ENCODE measurements at places on chromosomes 5 and 9. TPM values are rescaled to one million over a fixed set of nuclear protein-coding genes. Genes with fewer than 3 reads are reported as not detected.

The EDIL3 gene
- polyA plus RNA-seq: 0.01 TPM

The TRPM3 gene
- under 0.01 TPM for polyA plus RNA-seq

The UNC13B gene
- polyA plus RNA-seq: 17.8 TPM

The ELAVL2 gene
- polyA plus RNA-seq: not detected

The ZDHHC11 gene
- polyA plus RNA-seq: 2.2 TPM

The EQTN gene
- polyA plus RNA-seq: not detected

The CBY3 gene
- not detected for polyA plus RNA-seq

The RASGEF1C gene
- not detected for polyA plus RNA-seq

The ADGRD2 gene
- not detected for polyA plus RNA-seq

The PTPN3 gene
- 17.2 TPM for polyA plus RNA-seq

The INSL6 gene
- polyA plus RNA-seq: not detected

The IL3 gene
- not detected for polyA plus RNA-seq

The SLC1A1 gene
- polyA plus RNA-seq: not detected

The ZFAND5 gene
- polyA plus RNA-seq: 49.1 TPM

The SLC4A9 gene
- polyA plus RNA-seq: 0.05 TPM

The C5orf58 gene
- not detected for polyA plus RNA-seq

The CRB2 gene
- 0.01 TPM for polyA plus RNA-seq

The DRD1 gene
- polyA plus RNA-seq: not detected

The AFAP1L1 gene
- 1.0 TPM for polyA plus RNA-seq

The AJM1 gene
- 1.4 TPM for polyA plus RNA-seq

The ACTBL2 gene
- not detected for polyA plus RNA-seq

The SH3TC2 gene
- polyA plus RNA-seq: 0.34 TPM

The PCDHGB1 gene
- 1.0 TPM for polyA plus RNA-seq

The KIF4B gene
- not detected for polyA plus RNA-seq

The PCDHB15 gene
- polyA plus RNA-seq: 0.48 TPM
